ENCODE measurements at places on chromosomes 5 and 9.

DNA sequence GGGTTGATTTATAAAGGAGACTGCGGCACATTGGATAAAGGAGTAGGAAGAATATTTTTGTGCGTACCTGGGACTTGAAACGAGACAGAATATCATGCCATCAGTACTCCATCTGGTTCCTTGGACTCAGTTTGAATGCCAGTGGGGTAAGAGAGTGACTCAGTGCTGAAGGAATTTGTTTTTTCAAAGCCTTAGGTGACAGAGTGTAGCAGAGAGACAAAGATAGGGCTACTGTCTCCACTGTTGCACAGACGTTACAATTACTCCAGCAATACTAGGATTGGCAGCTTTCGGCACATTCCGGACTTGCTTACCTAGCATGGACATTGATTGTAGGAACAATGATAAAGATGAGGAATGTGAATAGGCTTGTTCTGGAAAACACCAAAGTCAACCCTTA is 250.7 kb downstream of the KCTD16 start:
- DNase-seq = no peak

DNA sequence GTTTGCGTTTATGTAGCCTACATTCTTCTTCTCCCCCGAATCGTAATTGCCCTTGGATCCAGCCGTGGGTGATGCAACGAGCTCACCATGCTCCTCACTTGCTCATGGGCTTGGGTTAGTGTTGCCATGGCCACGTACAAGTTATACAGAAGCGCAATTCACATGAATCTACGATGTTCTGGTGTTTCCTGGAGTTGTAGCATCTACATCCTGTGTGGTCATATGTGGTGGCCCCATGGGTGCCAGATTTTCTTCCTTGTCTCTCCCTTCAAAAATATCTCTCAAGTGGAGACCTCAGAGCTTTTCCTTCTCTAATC is 115.3 kb downstream of the TLE4 start:
- no peak for DNase-seq

DNA sequence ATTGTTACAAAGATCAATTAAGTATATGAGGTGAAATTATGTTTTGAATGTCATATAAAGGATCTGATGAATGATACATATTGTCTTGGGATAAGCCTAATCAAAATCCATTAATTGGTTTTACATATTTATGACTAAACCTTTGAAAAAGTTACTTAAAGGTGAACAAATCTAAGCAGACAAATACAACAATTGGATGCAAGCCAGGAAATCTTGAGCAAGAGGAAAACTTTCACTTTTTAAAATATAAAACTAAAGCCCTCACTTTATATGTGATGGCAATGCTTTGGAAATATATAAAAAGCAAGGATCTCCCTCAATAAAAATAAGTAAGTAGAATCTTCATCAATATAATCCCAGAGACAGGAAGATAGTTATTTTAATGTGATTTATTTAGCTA is 80.1 kb downstream of the EDIL3 start:
- no peak for DNase-seq

GRCh38 chr9:87862536-87863268 is 20.0 kb upstream of the SPATA31E1 start:
- no peak for DNase-seq

DNA sequence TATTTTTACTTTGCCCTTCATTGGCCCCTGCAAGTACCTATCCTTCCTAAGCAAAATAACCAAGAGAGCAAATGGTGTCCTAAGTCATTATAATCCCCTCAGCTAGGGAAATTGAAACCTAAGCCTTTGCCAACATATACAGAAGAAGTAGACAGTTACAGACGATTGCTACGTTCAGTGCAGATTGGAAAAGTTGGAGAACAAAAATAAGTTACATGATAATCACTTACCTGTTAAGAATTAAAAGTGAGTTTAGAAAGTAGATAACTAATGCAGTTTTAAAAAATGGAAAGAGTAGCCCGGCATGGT is 244.8 kb downstream of the MPDZ start:
- no peak for DNase-seq

DNA sequence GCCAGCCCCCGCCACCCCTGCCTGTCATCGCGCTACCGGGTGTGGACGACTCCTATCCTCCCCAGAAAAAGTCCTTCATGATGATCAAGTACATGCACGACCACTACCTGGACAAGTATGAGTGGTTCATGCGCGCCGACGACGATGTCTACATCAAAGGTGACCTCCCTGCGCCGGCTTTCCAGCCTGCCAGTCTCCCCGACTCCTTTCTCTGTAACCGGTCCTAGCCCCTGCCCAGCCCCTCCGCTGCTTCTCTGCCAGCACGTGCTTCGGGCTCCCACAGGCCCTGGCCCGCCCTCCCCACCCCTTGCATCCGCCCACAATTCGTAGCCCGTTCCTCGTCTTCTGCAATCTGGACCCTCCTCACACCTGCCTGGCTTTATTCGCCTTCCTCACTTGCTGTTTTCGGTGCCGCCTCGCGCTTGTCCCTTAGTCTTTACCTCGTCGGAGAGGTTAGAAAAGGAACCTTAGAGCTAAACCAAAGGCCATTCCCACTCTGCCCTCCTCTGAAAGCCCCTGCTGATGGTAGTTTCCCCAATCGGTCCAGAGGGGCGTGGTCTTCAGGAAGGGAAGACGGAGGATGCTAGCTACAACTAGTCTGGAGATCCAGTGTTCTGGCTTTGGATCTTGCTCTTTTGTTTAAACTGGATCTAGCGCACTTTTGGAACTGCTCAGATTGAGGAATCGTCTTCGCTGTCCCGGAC is 1.4 kb downstream of the CHSY3 start:
- DNase-seq = peak; percentile 12

GRCh38 chr9:128159522-128159783 is 612 bp upstream of the BBLN start:
- no peak for DNase-seq

- DNase-seq = no peak
Measured at GRCh38 chr5:69049151-69049550, 44.7 kb upstream of the SLC30A5 start.

DNA sequence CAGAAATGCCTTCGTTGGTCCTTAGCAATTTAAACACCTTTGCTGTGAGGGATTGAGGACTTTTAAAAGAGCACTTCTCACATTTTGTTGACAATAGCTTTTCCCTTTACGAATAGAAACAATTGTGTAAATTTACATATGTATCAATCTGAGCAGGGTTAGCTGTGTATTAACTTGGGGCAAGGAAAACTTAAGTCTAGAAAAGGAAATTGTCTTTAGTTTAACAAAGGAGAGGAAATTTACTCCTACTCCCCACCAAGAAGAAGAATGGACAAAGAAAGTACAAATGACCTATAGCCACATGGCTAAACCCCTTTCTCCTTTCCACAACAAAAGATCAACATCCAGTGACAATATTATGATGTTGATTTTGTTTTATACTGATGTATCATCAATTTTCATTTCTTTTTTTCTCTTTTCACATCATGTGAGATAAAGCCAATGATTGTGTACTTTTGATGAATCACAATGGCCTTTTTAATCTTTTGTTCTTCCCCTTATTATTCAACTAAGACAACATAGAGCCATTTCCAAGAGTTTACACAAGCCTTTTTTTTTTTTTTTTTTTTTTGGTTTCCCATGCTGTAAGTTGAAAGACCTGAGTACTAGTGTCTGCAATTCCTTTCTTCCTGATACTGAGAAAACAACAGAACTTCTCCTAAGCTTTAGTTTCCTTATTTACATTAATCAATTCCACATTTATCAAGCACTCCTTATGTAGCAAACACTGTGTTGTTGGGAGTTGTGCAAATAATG is 19.0 kb downstream of the FOXB2 start:
- no peak for DNase-seq

DNA sequence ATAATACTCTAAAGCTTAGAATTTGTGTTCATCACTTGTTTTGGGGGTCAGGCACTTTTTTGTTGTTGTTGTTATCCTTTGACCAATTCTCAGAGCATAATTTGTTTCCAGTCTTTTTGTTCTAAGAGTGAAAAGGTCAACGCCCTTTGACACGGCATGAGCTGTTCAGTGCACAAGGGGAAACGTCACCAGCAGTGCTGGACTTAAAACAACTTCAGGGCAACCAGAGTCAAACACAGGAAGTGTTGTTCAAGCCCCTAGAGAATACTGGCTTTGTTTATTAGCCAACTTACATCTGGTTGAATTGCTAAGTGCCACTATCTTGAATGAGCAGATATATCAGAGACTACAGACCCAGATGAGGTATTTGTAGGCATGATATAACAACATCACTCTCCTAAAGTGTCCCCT is 368.9 kb downstream of the TMEM161B start:
- no peak for DNase-seq

DNA sequence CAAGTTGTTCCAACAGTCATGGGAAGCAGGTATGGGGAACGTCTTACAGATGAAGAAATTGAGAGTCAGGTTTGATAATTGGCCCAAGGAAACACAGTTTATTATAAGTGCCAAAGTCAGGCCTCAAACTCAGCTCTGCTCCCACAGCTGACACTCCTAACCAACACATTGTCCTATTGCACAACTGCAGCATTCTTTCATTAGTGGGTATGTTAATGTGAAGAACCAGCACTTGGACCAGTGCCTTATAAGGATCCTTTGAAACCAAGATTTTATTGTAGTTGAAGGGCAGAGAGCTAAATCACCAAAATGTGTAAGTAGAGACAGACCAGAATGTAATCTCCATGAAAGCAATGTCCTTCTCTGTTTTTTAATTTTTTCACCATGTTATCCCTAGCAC is 56.1 kb downstream of the GRIA1 start:
- DNase-seq = no peak

DNA sequence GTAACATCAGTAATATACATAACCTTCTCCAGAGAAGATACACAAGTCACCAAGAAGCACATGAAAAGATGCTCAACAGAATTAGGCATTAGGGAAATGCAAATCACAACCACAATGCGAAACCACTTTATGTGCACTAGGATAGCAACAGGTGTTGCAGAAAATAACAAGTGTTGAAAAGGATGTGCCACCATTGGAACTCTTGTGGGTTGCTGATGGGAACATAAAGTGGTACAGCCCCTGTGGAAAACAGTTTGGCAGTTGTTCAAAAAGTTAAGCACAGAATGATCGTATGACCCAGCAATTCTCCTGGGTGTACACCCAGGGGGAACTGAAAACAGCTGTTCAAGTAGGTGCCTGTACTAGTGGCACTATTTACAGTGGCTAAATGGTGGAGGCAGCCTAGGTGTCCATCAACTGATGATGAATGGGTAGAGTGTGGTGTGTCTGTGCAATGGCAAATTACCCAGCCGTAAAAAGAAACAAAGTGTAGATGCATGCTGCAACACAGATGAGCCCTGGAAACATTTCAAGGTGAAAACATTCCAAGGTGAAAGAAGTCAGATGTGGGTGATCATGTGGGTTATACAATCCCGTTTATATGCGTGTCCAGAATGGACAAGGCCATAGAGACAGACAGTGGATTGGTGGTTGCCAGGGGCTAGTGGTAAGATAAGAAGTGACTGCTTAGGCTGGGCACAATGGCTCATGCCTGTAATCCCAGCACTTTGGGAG is 27.2 kb downstream of the CCDC69 start:
- DNase-seq = no peak
